ENCODE measurements at places on chromosomes 4 and X. TPM values are rescaled to one million over a fixed set of nuclear protein-coding genes. Genes with fewer than 3 reads are reported as not detected.

Gene HOPX
- total RNA-seq: 1.5 TPM

Gene DRD5
- total RNA-seq: 0.13 TPM

Gene PRR32
- not detected for total RNA-seq

Gene SYP
- total RNA-seq: 7.4 TPM

Gene CT45A5
- total RNA-seq: not detected

Gene GRID2
- not detected for total RNA-seq

Gene MFAP3L
- 4.7 TPM for total RNA-seq

Gene SERTM2
- 0.05 TPM for total RNA-seq

Gene COL4A5
- total RNA-seq: 2.7 TPM

Gene MAGEA8
- not detected for total RNA-seq

Gene SPARCL1
- total RNA-seq: 84.0 TPM

Gene SUPT20HL2
- total RNA-seq: not detected

Gene KCND1
- 0.90 TPM for total RNA-seq

Gene POU3F4
- not detected for total RNA-seq

Gene HTN3
- total RNA-seq: not detected

Gene SCRG1
- not detected for total RNA-seq

Gene LGI2
- 0.82 TPM for total RNA-seq

Gene AFM
- total RNA-seq: 0.27 TPM

Gene XAGE1B
- not detected for total RNA-seq

Gene MAGED4B
- total RNA-seq: 4.1 TPM

Gene ADGRL3
- total RNA-seq: 4.1 TPM

Gene ADRA2C
- 0.69 TPM for total RNA-seq

Gene VCX3A
- not detected for total RNA-seq

Gene SHOX
- total RNA-seq: 0.12 TPM

Gene MAOB
- total RNA-seq: 4.4 TPM

Gene FANCB
- total RNA-seq: 4.3 TPM

Gene GYG2
- 22.0 TPM for total RNA-seq
